ENCODE measurements at places on chromosomes 2 and 18.

DNA sequence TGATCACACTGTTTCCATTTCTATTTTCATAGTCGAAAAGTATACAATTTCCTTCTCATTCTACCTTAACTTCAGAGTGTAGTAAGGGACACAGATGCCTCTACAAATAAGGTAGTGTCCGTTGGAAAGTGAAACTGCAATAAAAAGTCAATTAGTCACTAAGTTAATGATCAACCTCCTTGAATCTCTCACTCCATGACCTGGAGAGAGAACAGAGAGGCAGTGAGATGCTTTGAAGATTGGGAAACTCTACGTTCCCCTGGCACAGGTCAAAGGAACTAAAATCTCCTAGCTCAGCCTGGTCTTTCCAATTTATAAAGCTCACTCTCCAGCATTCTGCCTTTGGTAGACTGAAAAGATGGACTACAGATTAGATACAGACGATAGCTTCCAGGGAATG is 153.8 kb upstream of the ACAA2 start:
- DNase-seq: no peak

DNA sequence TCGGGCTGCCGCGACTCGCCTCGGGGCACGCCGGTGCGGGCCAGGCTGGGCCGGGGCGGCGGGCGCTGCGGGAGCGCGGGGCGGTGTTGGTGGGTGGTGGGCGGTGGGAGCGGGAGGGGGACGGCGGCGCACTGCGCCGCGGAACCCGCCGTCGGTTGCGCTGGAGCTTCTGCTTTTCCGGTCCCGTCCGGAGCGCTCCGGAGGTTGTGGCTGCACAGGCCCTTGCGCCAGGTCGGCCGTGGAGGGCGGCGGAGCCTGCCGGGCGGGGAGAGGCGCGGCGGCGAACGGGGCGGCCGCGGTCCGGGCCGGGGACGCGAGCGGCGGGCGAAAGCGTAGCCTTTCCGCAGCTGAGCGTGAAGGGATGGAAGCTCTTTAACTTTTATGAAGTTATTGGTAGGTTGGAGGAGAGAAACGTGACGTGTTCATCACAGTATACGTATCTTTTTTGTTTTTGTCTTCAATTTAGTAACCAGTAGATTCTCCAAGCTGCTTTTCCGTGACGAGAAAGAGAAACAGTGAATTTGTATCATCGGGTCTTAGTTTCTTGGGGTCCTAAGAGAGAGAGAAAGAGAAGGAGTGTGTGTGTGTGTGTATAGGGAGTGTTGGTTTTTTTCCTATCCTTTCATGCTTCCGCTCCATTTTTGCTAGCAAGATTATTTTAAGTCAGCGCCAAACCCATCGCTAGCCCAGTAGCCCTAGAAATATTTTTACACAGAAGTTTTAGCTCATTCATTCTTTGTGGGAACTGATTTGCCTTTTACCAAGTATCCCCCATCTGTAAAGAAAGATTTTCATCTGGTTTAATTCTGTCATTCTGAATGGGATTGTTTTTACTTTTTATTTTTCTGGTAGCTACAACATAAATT is 535 bp downstream of the ATG4B start:
- DNase-seq: no peak

DNA sequence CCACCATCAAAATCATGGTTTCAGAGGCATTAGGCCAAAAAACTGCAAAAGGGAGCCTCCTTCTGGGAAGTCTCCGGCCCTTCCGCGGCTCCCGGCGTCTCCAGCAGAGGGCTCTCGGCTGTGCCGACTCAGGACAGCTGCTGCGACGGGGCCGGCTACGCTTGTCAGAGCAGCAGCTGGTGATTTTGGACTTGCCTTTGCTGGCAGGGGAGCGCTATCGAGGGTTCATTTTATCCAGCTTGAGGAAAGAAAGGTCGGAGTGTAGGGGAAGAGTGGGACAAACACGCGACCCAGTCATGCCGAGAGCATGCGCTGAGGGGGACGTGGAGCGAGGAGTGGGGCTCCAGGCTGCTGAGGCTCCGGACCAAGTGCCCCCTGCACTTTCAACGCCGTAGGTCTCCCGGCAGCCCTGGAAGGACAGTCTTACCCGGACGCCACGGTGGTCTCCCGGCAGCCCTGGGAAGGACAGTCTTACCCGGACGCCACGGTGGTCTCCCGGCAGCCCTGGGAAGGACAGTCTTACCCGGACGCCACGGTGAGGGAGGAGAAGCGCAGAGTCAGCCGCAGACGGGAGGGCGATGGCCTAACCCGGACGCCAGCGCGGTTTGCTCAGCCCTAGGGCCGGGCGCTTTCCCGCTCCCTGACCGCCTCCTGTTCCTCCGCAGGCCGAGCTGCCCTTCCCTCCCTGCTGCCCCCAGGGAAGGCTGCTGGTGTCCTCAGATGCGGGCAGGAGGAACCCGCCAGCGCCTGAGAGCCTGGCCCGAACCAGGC is 21.7 kb downstream of the DDX18 start:
- DNase-seq: no peak

- DNase-seq: no peak
Measured at GRCh38 chr2:20080839-20081415, 29.5 kb upstream of the LAPTM4A start.

DNA sequence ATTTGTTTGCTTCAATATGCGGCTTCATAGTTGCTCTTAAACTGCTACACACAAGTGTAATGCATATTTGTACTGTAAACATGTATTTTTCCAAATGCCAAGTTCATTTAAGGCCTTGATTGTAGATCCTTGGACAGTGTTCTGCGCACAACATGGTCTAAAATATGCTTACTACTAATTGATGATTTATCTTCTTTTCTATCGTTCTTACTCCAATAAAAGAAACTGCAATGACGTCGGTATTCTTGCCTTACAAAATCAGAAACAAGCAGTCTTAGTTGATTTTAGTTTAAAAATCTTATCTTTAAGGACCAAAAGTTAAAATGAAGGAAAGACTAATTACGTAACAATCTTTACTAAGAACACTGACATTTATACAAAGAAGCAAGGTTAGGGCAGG is 224.3 kb upstream of the SMAD7 start:
- no peak for DNase-seq

DNA sequence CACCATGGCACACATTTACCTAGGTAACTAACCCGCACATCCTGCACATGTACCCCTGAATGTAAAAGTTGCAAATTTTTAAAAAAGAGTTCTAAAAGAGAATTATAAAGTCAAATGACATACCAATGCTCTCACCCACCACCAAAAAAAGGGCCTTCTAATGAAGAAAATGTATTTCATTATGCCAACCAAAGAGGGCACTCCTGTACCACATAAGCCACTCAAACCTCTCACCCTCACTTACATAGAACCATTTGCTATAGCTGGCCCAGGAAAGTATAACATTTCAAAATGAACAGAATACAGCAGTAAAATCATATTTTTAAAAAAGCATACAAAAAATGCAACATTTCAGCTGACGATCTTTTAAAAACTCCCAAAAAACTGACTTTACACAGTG is 241.5 kb upstream of the PKDCC start:
- DNase-seq: no peak

GRCh38 chr18:7133181-7133580 is 15.6 kb upstream of the LAMA1 start:
- DNase-seq: no peak

DNA sequence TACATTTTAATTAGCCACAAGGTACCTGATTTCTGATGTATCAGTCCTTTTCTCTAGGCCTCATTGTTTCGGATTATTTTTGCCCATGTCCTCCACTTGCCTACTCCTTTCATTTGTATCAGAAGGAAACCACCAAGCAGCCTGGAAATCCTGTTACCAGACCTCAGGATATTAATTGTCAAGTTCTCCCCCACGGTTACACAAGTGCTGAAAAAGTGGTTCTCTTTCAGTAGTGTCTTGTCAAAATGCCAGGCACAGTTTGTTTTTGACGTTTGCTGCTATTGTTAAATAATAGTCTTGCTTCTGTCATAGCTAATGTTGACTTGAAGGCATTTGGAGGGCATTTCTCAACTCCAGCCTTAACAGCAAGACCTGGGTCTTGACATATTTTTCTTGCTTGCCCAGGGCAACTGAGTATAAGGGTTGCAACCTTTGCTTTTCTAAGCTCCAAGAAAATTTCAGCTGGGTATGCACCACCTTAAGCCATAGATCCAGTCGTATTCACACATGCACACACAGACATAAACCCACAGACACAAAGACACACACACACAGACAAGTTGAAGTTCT is 31.0 kb downstream of the INSIG2 start:
- no peak for DNase-seq

DNA sequence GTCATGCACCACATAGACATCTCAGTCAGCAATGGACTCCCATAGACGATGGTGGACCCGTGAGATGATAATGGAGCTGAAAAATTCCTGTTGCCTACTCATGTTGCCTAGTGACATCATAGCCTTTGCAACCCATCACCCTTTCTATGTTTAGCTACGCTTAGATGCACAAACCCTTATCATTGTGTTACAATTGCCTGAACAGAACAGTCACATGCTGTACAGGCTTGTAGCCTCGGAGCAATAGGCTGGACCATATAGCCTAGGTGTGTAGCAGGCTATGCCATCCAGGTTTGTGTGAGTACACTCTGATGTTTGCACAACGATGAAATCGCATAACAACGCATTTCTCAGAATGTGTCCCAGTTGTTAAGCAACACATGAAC is 221.6 kb downstream of the ALPK2 start:
- DNase-seq: no peak

- peak; percentile 20 for DNase-seq
Measured at GRCh38 chr2:170929686-170930050, 615 bp downstream of the GORASP2 start.

- no peak for DNase-seq
Measured at GRCh38 chr2:120740375-120740764, 4.7 kb downstream of the GLI2 start.

- DNase-seq: no peak
Measured at GRCh38 chr18:79239631-79240030, 156.1 kb upstream of the NFATC1 start.

DNA sequence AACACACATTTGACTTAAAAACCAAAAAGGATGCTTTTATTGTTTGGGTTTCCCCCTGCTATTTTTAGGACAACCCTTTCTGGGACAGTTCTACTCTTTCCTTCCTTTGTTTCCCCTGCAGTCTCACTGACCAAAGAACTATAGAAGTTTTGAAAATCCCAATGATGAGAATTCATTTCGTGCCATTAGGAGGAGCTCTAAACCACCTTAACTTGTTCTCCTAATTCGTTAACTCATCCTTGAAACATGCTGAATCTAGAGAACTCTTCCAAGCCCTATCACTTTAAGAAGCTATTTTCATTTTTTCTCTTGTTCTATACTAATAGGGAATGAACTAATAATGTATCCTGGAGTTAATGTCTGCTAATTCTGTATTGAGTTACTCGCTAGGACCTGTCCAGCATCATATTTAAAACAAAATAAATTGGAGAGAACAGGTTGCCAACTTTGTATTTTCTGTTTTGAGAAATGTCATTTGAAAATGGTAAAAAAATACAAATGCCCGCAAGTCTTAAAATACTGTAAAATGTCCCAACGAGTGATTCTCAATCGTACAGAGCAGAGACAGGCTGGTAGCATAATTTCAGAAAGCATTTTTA is 62.9 kb downstream of the AFTPH start:
- no peak for DNase-seq

DNA sequence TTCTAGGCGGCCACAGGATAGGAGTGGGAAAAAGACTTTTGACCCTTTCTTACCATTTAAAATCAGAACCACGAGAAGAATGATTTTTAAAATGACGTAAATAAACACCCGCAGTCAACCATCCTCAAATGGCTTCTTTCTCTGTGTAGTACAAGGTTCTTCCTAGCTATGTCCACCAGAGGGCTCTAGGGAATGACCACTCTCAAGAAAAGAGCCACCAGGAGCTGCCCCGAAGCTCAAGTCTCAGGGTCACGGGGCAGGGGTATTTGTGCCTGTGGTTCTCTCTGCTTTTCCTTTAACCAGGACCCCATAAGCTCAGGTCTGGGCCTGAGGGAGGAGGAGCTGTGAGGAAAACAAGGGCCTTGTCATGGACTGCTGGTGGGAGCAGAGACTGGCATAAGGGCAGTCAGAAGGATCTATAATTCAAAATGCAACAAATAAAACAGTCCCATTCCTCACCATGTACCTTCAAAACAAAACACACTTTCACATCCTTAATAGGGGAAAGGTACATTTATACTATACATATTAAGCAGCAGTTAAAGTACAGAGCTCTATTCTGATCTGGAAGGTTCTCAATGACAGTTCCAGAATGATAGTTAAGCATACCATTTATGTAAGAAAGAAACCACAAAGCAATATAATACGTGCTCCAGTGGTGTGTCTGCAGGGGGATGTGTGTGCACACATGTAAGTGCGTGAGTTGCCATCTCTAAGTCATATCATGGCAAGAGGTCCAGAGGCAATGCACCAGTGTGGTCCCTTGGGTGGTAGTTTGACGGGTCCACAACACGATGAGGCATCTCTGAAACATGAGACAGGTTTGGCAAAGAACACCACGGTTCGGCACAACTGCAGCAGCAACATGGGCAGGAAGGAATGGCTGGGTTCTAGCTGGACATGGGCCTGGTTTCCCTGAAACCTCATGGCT is 18.6 kb downstream of the LYPD1 start:
- no peak for DNase-seq

- DNase-seq: no peak
Measured at GRCh38 chr2:70890469-70891065, 45.1 kb upstream of the ATP6V1B1 start.

GRCh38 chr2:216551234-216552068 is 52.8 kb downstream of the RPL37A start:
- no peak for DNase-seq

- DNase-seq: no peak
Measured at GRCh38 chr2:200496696-200497095, 13.2 kb downstream of the KCTD18 start.

DNA sequence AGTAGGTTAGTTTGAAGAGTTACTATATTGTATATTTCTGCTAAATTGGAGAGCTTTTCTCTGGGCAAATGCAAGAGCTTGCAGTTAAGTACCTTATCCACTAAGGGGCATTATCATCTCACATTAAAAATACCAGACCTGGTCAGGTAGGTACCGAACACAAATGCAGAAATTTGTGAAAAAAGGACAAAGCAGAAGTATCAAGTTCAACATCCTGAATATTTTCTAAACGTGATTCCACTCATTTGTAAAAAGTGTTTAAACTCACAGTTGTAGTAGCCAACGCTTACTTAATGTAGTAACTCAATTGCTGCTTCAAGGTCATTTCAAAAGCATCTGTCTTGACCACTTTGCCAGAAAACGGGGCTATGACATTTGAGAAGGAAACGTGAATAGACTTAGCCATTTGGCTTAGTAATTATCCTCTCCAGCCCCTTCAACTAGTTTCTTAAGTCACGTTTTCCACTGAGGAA is 52.1 kb downstream of the CYRIA start:
- no peak for DNase-seq

DNA sequence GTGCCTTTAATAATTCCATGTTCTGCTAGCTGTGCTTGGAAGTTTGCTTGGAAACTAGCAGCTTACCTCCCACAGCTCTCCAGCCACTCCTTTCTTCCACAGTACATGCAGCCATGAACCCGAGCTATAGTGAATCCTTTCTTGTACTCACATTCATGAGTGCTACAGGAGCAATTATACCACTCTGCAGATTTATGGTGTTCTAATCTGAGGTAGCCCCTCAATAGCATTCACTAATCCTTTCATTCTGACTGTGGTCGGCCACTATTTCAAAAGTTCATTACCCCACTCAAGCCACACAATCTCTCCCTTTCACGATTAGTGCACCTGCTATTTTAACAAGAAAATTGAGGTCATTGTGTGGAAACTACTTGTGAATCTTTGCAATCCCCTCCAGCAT is 53.2 kb downstream of the CSRNP3 start:
- no peak for DNase-seq
